ENCODE measurements at places on chromosomes 5 and 9.

DNA sequence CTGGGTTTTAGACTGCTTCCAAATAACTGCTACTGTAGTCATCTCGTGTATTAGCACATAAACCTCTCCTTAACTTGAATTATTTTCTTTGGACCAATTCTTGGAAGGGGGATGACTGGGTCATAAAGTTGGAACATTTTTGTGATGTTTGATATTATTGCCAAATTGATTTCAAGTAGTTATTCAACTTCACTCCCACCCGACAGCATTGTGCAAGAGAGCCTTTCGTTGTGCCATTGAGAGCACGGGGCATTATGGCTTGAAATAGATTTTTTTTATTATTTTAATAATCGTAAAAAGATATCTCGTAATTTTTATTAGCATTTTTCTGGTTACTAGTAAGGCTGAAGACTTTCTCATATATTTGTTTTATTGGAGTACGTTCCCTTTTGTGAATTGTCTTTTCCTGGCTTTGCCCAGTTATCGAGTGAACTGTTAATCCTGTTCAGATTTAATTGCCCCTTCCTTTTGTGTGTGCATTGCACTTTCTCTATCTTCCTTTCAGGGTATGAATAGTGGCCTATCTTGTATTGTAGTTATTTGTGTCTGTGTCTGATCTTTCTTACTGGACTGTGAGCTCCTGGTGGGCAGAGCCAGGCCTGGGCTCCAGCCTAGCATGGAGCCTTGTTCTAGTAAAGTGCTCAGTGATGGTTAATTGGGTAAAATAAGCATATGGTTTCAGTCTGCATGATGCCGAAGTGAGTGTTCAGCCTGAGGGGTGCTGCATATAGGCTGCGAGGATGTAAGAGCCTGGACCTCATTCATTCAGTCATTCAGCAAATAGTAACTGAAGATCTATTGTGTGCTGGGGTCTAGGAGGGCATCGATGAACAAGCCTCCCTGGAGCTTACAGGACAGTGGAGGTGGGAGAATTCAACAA lies 93.5 kb upstream of the SHB start:
- DNase-seq = no peak

GRCh38 chr5:10063997-10064396 lies 185.7 kb downstream of the ATPSCKMT start:
- DNase-seq = no peak

DNA sequence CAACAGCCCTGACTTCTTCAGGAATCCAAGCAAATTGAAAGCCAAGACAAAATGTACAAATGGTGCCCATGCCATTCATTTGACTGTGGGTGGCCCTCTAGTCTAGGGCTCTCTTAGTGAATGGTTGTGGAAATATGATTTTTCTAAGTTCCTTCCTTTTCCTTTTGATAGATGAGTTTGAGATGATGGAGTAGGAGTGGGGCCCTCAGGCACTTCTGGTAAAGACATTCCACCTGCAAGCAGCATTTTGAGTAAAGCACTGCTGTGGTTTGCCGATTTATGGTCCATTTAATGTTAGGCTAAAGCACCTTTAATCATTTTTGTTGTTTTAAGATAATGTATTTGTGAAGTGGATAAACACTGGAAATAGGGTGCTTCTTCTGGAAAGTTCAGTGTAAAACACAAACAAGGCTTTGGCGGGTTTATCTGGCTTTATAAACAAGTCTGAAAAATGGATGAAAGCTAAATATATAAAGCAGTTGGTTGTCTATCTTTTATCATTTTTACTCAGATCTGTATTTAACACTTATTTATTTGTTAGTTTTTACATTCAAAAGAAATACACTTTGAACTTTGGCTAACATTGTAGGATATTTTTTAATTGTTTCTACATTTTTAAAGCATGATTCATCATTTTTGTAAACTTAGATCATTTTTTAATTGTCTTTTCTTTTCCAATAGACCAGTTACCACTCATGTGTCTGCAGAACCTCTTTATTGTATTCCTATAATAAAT lies 213.5 kb downstream of the PJA2 start:
- no peak for DNase-seq

DNA sequence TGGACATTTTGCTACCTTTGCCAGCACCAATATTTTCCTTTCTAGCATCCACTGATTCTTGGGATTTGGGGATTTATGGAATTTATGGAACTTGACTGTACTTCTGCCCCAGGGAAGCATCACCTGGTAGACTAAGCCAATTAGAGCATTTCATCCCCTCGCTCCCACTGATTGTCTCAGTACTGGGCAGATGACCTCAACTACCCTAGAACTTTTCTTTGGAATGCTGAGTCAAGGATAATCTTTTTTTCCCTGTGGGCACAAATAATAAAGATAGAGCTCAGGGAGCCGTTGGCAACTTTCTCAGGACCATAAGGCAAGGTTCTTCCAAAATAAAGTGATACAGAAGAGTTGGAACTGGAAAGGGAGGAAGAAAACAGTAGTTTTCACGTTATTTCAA lies 438.4 kb downstream of the PLK2 start:
- no peak for DNase-seq

DNA sequence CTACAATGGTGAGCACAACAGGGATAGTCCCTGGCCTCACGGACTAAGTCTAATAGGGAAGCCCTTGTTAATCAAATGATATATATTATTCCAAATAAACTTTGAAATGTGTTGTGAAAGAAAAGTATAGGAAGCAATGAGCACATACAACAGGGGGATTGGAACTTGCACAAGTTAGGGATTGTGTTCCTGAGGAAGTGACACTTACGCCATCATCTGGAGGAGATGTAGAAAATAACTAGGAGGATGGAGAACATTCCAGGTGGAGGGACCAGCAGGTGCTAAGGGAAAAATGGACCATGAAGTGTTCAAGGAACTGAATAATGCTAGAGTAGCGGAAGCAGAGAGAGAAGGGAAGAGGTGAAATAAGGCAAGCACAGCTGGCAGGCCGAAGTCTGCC lies 18.8 kb upstream of the RPS23 start:
- no peak for DNase-seq
